ENCODE measurements at places on chromosomes 1 and 21.

GRCh38 chr1:244316986-244317655 lies 134.6 kb downstream of the ADSS2 start:
- DNase-seq, result no peak

DNA sequence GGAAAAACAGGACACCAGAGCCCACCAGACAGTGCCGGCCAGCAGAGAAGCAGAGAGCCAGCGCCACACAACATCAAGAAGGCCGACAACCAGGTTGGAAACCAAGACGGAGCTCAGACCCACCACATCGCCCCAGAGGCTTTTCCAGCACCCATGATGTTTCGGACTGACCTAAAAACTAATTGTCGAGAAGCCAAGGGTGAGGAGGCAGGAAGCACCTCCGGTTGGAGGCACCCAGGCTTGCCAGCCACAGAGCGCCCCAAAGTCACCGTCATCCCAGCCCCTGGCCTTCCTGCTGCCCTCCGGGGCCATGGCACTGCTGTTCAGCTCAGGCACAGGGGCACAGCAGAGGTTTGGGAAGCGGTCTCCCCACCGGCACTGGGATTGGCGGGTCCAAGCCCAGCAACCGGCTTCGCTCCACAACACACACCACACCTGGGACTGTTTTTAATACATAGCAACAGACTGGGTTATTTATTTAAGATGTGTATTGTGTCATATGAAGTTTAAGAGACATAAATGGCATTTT lies 67.2 kb downstream of the SLC37A1 start:
- DNase-seq, result no peak

- no peak for DNase-seq
Observed at GRCh38 chr1:160308451-160309184, 23.7 kb upstream of the PEX19 start.

DNA sequence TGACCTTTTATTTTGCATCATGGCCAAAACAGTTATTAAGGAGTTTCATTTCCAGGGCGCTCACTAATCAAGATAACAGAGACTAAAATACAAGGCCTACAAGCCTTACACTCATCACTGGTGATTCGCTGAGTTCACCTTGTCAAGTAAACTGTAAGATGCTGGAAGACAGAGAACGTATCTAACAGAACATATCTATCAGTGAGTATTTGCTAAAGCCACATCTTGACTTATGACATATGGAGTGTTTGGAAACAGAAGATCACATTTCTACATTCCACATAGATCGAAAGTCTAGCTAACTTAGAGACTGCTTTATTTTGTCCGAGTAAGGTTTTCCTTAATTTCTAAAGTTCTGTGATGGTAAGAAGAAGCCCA lies 506.5 kb downstream of the SMYD3 start:
- DNase-seq, result no peak

- DNase-seq, result peak; percentile 35
Observed at GRCh38 chr21:26147535-26147934, 23.0 kb downstream of the APP start.

GRCh38 chr1:192303029-192303428 lies 13.8 kb upstream of the RGS21 start:
- DNase-seq, result no peak

DNA sequence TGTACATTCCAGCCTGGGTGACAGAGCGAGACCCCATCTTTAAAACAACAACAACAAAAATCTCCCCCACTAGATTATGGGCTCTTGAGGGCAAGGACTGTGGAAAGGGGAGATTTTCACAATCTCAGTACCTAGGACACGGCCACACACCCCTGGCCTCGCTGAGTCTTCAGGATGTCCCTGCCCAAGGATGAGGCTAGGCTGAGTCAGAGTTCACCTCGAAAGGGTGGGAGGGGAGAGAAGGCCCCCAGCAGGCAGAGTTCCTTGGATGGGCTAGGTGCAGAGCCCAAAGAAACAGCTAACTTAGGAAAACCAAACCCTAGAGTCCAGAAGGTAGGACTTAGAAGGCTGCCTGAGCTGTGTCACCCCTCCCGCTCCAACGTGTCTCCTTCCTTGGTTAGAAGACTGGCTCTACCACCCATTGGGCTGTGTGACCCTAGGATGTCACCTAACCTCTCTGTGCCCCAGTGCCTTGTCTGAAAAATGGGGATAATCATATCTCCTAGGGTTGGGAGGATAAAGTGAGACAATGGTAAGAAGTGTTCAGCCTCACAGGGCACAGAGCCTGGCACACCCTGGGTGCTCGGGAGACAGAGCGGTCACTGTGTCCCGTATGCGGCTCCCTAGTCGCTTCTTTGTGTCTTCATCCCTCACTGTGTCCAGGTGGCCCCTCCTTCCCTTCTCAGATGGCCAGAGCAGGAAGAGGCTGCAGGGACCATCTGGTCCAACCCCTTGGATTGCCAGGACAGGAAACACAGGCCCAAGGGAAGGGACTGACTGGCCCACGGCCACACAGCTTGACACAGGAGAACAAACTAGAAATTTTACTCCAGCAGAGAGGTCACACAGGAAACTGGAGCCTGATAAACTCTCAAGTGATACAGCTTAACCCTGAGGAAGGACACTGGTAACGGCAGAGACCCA lies 11.2 kb downstream of the TRIM62 start:
- no peak for DNase-seq

Data from T-helper 2 cell (primary cell).